ENCODE measurements at places on chromosomes 13 and 19.

DNA sequence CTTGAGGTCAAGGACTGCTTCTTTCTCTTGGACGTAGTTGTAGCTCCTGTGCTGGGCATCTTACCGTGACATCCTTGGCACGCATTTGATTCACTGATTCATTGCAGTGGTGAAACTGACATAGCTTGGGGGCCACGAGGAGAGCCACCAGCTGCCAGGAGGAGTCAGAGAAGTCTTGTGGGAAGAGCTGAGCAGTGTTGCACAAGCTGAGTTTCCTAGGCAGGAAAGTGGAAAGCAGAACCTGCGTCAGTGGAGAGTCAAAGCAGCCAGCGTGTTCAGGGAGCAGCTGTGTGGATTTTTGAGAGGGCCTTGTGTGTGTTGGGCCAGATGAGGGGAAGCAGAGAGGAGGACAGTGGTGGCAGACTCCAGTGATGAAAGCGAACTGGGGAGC lies 5.3 kb upstream of the GPR183 start:
- DNase-seq = no peak

DNA sequence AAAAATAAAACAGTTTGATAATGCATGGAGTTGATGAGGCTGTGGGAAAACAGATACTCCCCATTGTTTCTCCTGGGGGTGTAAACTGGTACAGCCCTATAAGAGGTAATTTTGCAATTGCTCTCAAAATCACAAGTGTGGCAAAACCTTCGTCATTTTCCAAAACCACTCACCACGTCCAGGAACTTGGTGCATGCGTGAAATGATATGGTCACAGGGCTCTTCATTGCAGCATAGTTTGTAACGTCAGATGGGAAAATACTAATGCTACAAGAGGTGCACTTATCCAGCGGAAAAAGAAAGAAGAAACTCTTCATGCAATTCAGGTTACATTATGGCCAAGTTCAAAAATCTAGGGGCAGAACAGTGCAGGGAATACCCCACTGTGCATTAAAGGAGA lies 11.9 kb upstream of the PLAUR start:
- DNase-seq = no peak

GRCh38 chr13:73304442-73304841 lies 245.6 kb downstream of the KLF5 start:
- no peak for DNase-seq

DNA sequence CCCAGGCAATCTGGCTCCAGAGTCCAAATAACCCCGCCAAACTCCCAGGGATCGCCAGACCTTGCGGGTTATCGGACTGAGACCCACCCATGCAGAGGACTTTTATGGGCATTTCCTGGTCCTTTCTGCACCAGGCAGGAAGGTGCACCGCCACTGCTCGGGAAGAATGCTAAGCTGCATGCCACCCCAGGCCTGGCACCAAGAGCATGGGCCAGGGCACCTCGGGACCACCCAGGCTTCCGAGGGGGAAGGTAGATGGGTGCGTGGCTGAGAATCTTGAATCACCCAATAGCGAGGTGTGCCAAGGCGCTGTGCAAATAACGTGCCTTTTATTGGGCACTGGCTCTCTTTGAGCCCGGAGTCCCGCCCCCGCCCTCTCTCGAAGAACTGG lies 422 bp upstream of the ZNF575 start:
- peak; percentile 25 for DNase-seq

DNA sequence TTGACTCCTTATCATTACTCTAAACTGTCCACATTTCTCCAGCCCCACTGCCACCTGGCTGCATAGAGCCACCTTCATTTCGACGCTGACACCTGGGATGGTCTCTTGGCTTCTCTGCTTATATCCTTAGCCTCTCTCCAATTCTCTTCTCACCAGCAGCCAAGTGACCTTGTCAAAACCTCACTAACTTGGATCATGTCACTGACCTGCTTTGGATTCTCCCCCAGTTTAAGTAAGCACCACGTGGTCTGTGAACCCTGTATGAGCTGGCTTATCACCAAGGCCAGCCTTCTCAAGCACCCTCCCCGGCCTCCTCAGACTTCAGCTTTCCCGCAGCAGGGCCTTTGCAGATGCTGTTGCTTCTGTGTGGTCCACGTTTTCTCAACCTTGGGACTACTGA lies 12.3 kb upstream of the GGACT start:
- DNase-seq = no peak

DNA sequence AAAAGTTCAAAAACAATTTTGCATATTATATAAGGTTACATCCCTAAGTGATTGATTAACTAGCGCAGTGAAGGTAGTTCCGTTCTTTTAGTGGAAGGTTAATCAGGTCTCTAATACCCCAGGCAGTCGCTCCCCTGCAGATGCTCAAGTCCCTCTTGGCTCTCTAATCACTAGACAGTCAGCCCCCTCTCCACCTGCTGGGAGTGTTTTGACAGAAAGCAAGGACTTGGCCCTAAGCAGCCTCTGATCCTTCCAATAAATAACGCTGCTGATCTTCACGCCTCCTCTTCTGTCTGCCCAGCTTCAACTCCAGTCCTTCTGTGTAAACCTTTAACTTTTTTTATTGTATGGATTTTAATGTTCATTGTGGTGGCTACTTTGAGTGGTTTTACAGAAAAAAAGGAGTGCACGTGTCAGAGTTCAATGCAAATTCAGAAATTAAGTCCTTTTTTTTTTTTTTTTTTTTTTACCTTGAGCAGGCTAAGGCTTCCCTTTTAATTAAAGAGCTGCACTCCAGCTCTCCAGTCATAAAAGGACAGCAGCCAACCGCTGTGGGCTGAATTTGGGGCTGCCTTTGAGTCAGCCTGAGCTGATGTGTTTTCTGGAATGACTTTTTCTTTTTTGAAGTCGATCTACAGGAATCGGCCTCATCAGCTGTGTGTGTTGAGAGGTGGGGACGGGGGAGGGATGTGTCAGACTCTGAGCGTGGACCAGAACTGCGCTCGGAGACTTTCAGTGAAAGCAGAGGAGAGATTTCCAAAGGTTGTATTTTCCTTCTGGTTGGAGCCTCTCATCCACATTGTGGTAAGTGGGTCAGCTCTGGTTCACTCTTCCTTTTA lies 33.8 kb upstream of the MYO16 start:
- no peak for DNase-seq

DNA sequence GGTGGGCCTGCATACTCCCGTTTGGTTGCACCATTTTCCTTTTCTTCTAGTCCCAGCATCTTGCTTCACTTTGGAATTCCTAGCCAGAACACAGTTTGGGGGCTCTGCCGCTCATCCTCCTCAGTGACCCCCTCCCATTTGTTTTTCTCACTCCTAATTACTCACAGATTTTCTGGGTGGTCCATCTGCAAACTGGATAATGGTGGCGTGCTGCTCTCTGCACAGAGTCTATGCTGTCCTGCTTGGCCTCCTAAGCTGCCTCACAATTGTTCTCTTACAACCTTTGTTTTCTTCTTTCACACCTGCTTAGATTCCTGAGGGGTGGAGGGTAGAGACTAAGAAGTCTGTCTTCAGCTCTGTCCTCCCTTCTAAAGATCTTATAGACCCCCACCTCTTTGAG lies 80.8 kb downstream of the SHISA2 start:
- no peak for DNase-seq

GRCh38 chr13:25762795-25763377 lies 288.9 kb downstream of the SHISA2 start:
- no peak for DNase-seq

DNA sequence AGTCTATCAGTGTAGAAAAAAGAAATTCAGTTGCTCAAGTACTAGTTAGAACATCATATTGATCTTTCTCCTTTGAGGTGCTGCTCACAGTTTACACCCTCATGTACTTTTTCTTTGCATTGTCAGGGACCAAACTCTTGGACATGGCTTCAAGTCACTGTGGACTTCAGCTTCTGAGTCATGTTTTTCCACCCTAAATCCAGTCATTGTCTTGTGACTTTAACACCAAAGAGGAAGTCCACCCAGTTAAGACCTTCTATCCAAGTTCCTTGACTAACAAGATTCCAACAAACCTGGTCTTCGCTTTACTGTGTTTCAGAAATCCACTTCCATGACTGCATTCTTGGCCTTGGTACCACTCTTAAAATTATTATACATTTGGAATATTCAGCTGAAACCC lies 206.7 kb upstream of the ARGLU1 start:
- DNase-seq = no peak

DNA sequence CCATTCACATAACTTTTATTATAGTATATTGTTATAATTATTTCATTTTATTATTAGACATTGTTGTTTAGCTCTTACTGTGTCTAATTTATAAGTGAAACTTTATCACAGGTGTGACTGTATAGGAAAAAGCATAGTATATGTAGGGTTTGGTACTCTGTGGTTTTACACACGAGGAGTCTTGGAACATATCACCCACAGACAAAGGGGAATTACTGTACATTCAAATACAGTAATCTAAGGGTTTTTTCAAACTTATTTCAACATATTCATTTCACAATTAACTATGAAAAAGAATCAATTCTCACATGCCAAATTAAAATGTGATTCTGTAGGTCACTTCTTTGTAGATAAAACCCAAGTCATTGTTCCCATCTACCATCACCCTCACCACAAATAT lies 46.0 kb downstream of the RBM26 start:
- DNase-seq = no peak

DNA sequence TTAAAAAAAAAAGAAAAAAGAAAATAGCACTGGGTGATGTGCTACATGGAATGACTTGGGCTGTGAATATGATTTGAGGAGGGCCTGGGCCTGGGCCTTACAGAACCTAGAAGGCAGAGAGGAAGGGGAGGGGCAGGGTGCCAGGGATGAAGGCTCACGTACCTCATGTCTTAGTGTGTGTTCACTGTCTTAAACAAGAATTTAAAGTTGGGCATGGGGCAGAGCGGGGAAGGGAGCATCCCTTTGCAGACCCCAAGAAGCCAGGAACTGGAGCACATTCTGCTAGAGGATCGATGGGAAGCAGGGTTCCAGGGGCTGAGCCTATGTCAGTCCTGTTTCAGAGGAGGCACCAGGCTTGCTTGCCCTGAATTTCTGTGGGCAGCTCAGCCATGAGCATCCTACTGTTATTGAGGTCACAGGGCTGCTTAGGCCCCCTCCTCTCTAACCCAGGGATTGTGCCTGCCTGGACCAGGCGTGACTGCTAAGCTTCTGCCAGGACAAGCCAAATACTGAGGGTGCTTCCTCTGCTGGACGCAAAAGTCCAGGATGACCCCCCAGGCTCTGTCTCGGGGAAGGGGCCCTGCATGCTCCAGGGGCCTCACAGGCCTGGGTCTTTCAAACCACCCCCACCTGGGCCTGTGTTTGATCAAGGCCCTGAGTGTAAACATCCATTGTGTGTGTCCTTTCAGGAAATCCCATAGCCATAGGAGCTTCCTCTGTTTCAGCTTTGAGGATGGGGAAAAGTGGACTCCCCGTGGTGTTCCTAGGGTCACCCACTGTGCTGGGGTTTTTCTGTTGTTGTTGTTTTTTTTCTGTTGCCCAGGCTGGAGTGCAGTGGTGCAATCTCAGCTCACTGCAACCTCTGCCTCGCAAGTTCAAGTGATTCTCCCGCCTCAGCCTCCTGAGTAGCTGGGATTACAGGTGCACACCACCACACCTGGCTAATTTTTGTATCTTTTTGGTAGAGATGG lies 4.8 kb downstream of the LSR start:
- DNase-seq = no peak

- DNase-seq = peak; percentile 63
Observed at GRCh38 chr19:6423499-6424194, 964 bp downstream of the KHSRP start.

- DNase-seq = no peak
Observed at GRCh38 chr13:46642254-46642653, 89.3 kb downstream of the LRCH1 start.

GRCh38 chr13:113638806-113639205 lies 19.2 kb downstream of the ATP4B start:
- DNase-seq = no peak

GRCh38 chr19:2483084-2483483 lies 7.2 kb downstream of the GADD45B start:
- DNase-seq = no peak

GRCh38 chr13:32650705-32651311 lies 64.6 kb downstream of the PDS5B start:
- DNase-seq = peak; percentile 25

GRCh38 chr19:18798384-18799352 lies 7.6 kb upstream of the COMP start:
- DNase-seq = no peak

DNA sequence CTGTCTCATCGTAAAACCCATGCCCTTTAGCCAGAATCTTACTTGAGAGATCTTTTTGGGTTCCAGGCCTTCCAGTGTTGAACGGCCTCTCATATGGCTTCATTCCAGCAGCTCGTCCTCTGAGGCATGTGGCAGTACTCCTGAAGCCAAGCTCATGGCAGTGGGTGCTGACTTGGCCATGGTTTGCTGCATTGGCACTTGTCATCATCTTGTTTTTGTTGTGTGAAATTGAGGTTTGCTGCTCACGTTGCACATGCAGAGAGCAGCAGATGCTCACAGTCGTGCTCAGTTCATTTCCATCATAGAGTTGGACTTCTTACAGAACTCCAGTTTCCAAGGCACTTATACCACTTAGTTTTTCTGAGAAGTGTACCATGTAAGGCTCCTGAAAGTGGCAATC lies 14.9 kb downstream of the TEX29 start:
- DNase-seq = no peak

DNA sequence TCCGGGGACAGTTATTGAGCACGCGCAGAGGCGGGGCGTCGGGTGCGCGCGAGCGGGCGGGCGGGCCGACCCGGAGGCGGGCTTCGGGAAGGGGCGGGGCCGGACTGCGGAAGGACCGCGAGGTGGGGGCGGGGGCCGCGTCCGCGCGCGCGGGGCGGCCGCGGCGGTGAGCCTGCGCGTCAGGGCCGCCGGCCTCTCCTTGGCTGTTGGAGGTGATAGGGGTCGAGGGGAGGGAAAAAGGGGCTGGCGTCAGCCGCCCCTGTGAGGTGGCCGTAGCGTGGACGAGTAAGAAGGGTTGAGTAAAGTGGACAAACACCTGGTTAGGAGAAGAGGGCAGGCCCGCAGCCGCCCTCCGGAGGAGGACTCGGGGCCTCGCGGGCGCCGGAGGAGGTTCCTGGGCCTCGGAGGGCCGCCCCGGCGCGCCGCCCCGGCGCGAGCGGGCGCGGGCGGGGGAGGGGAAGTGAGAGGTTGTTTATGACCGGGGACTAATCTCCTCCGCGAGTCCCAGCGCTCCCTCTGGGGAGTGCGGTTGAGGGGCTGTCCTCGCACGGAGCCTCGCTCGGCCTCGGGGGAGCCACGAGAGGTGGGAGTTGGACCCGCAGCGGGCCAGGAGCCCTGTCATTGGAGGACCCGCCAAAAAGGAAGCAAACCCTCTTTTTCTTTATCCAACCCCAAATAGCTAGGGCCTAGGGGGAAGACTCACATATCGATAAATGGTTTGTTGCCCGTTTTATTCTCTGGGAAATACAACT lies 547 bp upstream of the INTS6 start:
- DNase-seq = no peak

DNA sequence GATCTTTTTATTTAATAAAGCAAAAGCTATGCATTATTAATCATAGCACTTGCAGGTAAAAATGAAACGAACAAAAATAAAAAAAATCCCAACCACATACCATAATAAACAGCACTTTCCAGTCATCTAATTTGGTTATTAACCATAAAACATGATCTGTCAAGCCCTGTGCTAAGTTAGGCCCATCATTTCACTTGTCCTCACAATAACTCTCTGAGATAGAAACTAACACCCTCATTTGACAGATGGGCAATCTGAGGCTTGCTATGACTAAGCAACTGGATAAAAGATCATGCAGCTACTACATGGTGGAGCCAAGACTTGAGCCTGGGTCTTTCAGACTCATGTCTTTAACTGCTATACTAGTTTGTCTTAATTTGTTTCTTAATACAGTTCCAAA lies 21.8 kb downstream of the PROSER1 start:
- DNase-seq = no peak

- no peak for DNase-seq
Observed at GRCh38 chr13:51785712-51786424, 18.1 kb downstream of the DHRS12 start.

All from RWPE1 (cell line).